ENCODE measurements at places on chromosomes 1 and 21.

DNA sequence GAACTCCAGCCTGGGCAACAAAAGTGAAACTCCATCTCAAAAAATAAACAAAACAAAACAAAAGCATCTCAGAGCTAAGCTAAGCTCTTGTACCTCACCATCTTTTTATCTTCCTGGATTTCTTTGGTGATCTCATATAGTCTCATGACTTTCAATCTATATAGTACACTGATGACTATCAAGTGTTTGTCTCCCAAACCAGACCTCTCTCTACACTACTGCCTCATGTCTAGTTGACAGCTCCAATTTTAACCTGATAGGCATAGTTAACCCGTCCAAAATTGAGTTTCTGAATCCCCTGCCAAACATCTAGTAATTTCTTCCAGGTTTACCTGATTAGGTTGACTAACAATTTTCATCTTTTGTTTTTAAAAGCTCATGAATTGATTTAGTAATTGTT is 151.7 kb downstream of the COP1 start:
- no peak for DNase-seq

DNA sequence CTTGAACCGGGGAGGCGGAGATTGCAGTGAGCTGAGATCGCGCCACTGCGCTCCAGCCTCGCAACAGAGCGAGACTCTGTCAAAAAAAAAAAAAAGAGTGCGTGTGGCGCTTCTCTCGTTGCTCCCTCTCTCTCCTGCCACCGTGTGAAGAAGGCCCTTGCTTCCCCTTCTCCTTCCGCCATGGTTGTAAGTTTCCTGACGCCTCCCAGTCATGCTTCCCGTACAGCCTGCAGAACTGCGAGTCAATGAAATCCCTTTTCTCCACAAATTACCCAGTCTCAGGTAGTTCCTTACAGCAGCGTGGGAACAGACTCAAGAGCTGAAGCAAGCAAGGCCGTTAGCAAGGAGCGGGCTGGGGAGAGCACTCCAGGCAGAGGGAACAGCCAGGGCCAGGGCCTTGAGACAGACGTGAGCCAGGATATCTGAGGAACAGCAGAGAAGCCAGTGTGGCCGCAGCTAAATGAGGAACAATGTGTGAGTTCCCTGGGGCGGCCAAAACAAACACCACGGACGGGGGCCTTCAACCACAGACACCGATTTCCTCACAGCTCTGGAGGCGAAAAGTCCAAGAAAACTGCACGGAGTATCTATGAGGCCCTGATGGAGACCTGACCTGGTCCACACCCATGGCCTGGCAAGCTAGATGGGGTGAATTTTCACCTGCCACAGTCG is 54.2 kb upstream of the ETS2 start:
- no peak for DNase-seq

DNA sequence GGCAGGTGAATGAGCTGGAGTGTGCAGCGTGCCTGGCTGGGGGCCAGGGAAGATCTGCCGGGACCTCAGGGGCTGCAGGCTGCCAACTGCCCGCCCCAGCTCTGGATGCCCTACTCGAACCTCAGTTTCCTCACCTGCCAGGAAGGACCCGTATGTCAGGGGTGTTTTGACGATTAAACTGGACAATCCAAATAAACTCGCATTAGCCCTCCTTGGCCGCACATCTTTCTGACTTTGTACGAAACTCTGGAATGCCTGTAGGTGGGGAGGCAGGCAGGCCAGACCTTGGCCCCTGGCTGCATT is 8.3 kb upstream of the ZNF669 start:
- DNase-seq, result no peak

DNA sequence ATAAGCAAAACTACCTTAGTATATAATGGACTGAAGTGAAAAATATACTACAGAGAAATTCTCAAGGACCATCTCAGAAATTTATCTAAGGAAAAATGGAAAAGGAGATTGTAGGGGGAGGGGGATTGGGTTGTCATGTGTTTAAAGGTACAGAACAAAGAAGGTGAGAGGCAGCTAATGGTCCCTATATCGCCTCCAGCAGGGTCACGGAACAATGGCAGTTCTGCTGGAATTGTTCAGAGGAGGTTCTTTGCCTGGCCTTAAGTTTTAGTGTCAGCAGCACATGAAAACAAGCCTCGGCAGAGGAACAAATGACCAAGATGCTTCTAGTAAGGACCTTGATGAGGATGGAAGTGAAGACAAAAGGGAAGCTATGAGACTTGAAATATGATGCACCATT is 42.0 kb upstream of the RGS2 start:
- no peak for DNase-seq

DNA sequence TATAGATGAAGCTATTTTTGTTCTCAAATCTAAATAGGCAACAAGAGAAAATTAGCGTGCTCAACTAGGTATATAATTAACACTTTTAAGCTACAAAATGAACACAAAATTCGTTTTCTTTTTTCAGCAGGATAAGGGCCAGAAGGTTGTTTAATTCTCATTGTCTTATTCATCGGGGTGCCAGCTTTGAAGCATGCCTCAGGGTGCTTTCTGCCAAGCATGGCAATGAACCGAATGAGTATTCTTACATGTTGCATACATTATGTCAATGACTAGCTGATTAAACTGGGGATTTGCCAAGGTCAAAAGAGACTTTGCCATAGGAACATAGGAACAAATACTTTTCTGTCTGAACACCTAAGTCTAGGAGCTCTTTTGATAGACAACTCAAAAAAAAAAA is 102.0 kb upstream of the MAP1LC3C start:
- no peak for DNase-seq

DNA sequence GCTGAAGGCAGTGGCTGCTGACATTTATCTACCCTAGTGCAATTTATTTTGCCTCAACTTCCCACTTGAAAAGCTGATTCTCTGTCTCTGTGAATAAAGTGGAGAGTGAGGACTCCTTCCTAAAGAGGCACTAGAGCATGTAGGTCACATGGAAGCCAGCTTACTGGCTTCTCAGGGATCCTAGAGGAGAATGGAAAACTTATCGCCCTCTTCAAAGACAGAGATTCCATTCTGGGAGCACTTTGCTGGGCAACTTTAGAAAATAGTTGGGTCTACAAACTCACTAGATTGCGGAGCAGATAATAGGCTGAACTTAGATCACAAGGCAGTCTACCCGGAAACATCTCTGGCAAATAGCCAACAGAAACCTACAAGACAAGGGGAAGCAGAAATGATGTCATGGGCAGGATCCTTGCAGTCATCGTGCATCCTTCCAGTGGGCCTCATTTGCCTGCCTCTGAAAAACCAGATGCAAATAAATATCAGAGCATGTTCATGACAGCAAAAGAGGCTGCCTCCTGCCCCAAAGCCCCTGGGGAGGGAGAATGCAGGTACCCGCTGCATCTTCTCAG is 104.8 kb upstream of the BARHL2 start:
- no peak for DNase-seq

GRCh38 chr1:172680244-172680643 is 21.3 kb downstream of the FASLG start:
- DNase-seq, result no peak

DNA sequence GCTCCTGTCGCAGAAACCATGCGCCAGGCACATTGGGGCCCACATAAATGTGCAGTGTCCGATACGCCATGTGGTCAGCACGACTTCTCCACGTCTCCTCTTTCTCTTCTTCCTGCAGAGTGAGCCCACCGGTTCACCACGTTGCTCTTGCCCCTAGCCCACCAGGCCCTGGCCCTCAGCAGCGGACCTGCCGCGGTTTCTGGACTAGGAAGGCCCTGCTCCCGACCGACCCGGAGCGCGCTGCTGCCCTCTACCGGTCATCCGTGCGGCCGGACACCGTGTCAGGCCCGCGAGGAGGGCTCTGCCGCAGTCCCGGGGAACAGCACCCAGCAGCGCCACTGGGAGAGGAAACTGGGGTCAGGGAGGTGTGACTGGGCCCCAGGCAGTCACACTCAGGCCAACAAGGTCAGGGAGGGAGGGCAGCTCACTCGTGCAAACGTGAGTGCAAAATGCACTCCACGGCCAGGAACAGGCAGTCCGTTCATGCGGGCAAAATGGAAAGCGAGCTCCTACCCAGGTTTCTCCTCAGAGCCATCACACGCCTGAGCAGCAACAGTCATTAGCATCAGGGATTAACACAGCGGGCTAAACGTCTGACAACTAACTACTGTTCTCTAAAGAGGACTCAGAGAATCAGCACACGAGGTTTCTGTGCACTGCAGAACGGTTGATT is 13.7 kb downstream of the TLR5 start:
- no peak for DNase-seq

GRCh38 chr1:49229555-49229954 is 452.9 kb upstream of the BEND5 start:
- DNase-seq, result no peak

- no peak for DNase-seq
These were observed 209.0 kb upstream of the TMEM51 start for GRCh38 chr1:14944471-14944985.

DNA sequence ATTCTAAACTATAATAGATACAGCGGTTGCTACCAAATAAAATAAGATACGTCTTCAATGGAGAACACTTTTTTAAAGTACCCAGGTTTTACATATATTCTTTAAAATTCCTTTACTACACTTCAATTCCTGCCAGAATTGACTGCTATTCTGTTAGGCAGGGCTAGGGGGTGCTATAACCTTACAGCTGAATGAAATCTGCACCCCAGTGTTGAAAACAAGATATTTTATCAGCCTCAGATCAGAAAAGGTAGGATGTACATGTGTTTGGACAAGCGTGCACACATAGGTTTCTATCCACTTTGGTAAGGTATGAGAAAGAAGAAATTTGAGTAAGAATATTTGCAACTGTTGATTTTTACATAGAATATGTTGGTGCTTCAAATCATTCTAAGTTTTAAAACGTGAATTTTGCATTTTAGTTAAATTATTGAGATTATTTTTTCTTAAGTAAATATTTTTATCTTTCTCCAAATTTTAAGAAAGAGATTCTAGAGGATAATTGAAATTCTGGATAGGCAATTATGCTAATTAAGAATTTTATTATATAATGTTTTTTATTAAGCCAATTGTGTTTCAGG is 490.8 kb upstream of the ADGRL4 start:
- DNase-seq, result no peak

DNA sequence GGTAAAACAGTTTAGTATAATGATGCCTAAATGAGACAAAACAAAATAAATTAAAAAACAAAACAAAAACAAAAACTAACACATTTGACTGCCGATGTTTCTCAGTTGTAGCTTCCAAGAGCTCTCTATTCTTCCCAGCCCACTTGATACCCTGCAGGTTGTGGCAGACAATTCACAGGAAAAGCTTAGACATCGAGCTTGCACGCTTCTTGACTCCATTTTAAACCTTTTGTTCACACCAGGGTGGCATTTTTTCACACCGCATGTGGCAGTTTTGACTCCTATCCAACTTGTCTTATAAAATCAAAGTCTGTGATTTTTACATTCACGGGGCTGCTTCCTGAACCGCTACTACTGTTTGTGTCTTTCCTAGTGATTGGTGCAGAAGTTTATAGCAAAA is 575.9 kb downstream of the USP25 start:
- no peak for DNase-seq

GRCh38 chr1:207366022-207366421 is 44.5 kb downstream of the CD55 start:
- no peak for DNase-seq

- DNase-seq, result no peak
These were observed 22.9 kb downstream of the TSEN15 start for GRCh38 chr1:184074383-184074782.

DNA sequence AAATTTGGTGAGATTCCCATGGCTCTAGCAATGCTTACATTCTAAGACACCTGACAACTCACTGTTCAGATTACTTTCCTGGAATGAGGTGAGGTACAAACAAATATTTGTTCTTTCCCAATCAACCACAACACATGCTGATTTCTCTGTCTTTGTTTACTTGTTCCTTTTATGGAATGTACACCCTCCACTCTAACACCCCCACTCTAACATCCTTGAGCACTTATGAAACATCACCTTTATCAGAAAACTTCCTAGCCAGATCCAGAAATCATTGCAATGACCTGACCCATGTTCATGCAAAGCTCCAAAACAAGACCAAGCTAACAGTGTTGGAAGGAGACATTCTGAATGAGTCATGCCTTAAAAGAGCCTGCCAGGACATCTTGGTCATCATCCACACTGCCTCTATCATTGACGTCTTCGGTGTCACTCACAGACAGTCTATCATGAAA is 35.5 kb downstream of the HSD3B1 start:
- no peak for DNase-seq

GRCh38 chr1:15684468-15685291 is 560 bp downstream of the PLEKHM2 start:
- DNase-seq, result no peak

DNA sequence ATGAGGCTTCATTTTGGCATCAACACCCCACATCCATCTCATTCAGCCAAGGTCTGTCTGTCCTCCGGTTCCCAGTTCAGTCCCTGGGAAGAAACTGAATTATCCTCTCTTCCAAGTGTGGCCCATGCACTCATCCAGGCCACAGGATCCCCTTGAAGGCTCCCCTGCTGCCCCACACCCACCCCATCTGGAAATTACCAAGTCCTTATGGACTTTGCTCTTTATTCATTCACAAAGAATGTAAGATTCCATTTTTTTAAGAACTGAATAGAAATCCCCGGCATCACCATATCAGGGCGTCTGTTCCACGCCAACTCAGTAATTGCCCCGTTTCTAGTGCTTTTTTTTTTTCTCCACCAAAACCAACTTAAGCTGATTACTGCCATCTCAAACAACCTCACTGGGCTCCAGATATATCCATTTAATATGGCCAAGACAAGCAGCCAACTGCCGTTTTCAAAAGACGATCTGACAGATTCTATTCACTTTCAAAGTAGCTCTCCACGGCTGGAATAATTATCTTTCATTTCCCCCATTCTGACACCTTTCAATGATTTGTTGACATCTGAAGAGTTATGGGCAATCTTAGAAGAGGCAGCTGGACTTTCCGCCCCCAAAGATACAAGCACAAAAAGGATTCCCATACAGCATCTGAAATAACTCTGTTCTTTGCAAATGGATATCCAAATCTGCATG is 55.9 kb downstream of the OLIG1 start:
- no peak for DNase-seq

DNA sequence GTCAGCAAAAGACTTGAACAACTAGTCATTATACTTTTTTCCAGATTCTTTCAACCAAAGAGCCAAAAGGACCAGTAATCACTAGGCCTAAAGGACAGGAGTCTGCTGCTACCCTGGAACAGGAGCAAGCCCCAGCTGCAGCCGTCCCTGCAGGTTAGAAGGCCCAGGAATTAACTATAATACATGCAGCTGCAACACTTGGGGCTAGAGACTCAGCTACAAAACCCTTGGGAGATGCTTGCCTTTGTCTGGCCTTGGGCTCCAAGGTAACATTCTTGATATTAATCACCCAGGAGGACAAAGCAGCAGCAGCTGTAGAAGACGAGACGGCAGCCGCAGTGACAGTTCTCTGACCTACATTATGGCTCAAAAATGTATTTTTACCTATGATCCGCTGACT is 841.2 kb upstream of the ADGRL4 start:
- DNase-seq, result no peak
